ENCODE measurements at places on chromosomes 12 and 14. TPM values are rescaled to one million over a fixed set of nuclear protein-coding genes. Genes with fewer than 3 reads are reported as not detected.

- DNase-seq: peak; percentile 59
Measured at GRCh38 chr12:47504775-47505446, 200.9 kb downstream of the RPAP3 start.

Gene MARS1
- 378 TPM for polyA plus RNA-seq

DNA sequence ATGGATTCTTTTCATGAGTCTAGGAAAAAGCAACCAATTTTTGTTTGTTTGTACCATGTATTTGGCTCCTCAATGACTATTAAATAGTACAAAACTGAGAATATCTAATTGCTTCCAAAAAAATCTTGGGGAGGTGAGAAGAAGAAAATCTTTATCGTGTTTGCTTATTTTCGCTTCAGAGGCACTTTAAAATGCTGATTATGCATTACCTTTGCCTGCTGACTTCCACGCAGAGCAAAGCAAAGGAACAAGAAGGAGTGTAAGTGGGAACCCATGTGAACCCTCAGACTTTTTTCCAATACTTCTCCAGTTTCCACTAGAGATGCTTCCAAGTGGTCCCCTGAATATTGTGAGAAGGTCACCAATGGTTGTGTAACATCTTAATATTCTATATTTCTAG lies 43.2 kb upstream of the STRN3 start:
- no peak for DNase-seq

Gene FITM1
- 0.23 TPM for polyA plus RNA-seq

Gene GNPNAT1
- polyA plus RNA-seq: 31.2 TPM

DNA sequence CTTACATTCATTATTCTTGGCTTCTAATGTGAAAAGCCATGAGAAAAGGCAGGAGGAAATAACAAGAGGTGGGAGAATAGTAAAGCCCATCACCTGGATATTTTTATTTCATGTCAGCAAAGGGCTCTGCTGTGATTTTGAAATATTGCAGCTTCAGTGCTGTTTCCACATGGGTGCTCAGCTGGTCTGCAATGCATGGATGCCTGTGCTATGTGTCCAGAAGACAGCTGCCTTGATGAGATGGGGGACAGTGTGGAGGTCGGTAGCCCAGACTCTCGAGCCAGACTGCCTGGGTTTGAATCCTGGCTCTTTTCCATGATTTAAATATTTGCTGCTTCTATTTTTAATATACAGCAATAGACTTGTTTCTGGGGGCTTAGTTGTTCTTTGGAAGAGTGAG lies 477.5 kb upstream of the GARIN6 start:
- DNase-seq: no peak

Gene DPY19L2
- polyA plus RNA-seq: 3.8 TPM

- DNase-seq: no peak
Measured at GRCh38 chr14:82359201-82359600, 825.5 kb upstream of the SEL1L start.

GRCh38 chr12:6551496-6552139 lies 4.2 kb downstream of the IFFO1 start:
- no peak for DNase-seq

- no peak for DNase-seq
Measured at GRCh38 chr14:21026988-21027315, 2.1 kb upstream of the NDRG2 start.

- no peak for DNase-seq
Measured at GRCh38 chr12:2976581-2976996, 17.4 kb downstream of the TEAD4 start.

- DNase-seq: no peak
Measured at GRCh38 chr12:93796729-93797128, 119.6 kb downstream of the CRADD start.

- no peak for DNase-seq
Measured at GRCh38 chr12:42810006-42810405, 220.5 kb upstream of the PRICKLE1 start.

Gene SIVA1
- 83.5 TPM for polyA plus RNA-seq

Gene SPTB
- 0.01 TPM for polyA plus RNA-seq

DNA sequence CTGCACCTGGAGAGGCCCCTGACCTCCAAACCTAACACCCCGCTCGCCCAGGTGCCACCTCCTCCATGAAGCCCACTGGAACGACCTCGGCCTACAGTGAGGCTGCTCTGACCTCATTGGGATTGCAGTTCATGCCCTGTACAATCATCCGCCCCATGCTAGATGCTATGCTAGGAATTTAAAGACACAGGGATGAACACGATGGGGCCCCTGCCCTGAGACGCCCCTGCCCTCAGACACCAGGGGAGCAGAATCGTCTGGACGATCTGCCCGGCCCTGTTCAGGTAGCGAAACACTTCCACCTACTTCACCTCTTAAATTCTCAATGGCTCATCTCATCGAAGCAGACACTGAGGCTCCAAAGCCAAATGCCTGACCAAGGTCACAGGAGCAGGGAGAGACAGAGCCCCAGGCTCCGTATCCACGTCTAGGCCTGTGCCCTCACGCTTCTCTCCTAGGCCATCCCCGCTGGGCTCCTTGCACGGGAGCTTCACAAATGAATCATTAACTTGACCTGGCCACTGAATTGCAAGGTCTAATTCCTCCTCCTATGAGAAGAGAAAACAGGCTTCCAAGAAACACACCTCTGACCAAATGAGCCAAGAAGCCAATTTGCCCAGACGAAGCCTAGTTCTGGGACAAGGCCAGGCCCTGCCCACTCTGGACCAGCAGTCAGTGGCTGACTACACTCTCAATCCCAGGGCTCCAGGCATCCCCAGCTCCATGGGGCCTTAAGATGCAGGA lies 35.2 kb downstream of the SCARB1 start:
- no peak for DNase-seq

DNA sequence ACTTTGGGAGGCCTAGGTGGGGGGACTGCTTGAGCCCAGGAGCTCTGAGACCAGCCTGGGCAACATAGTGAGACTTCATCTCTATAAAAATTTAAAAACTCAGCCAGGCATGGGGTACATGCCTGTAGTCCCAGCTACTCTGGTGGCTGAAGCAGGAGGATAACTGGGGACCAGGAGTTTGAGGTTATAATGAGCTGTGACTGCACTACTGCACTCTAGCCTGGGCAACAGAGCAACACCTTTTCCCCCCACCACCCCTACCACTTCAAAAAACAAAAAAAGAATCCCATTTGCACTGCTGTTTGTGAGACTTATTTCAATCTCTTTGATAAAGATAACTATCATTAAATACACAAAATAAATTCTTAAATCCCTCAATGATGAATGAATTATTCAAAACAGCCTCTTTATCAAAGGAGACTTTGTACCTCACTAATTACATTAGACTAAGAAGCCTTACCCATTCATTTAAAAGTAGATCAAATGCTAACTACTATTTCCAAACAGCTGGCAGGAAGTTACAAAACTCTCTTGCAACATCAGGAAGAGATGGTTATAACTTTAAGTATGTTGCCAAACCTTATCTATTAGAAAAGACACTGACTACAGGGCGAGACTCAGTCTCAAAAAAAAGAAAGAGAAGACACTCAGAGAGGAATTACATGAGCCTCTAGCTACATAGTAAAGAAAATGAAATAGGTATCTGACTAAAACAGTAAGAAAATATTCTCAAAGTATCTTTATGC lies 14.7 kb downstream of the BLTP3B start:
- no peak for DNase-seq

GRCh38 chr14:90611936-90612335 lies 204.3 kb downstream of the TTC7B start:
- no peak for DNase-seq

Gene SERPINA9
- 0.12 TPM for polyA plus RNA-seq

- DNase-seq: no peak
Measured at GRCh38 chr12:52524898-52525591, 4.9 kb upstream of the KRT5 start.

Gene CLECL1
- not detected for polyA plus RNA-seq

GRCh38 chr14:104550340-104550860 lies 29.2 kb upstream of the C14orf180 start:
- no peak for DNase-seq

GRCh38 chr14:100466111-100466856 lies 120.9 kb downstream of the BEGAIN start:
- DNase-seq: no peak
